ENCODE measurements at places on chromosomes 11 and 22. TPM values are rescaled to one million over a fixed set of nuclear protein-coding genes. Genes with fewer than 3 reads are reported as not detected.
A peak's percentile ranks its signal among the peaks of the same experiment; 100 is the strongest.

The PATE2 gene
- not detected for total RNA-seq

DNA sequence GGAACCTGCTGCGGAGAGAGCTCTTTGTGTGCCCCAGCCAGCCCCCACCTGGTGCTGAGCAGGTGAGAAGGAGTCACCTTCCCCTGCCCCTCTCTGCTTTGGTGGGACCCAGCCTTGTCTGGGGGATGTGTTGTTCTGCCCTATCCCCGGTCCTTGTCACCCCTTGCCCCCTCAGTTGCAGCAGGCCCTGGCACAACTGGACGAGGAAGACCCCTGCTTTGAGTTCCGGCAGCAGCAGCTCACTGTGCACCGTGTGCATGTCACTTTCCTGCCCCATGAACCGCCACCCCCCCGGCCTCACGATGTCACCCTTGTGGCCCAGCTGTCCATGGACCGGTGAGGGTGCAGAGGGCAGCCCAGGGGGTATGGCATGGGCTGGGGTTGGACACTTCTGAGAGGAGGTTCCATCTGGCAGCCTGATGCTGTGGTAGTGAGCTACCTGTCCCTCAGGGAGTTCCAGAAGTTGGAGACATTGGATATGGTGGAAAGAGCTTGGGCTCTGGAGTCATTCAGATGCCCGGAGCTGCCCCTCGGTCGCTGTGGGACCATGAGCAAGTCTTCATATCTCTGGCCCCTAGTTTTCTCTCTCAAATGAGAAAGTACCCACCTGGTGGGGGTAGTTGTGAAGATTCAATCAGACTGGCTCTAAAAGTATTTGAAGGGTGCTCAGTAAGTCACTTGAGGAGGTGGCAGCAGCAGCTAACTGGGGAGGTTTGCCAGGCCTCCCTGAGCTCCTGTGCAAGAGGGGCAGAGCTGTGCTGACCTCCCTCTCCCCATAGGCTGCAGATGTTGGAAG, 4.3 kb downstream of the LARGE2 start:
- peaks cover 11% of the 10 kb centered on the region for H3K36me3 ChIP-seq
- no peak for DNase-seq
- H3K4me1 ChIP-seq = peaks cover 10% of the 10 kb centered on the region
- no peaks in the 10 kb centered on the region for H3K27me3 ChIP-seq

DNA sequence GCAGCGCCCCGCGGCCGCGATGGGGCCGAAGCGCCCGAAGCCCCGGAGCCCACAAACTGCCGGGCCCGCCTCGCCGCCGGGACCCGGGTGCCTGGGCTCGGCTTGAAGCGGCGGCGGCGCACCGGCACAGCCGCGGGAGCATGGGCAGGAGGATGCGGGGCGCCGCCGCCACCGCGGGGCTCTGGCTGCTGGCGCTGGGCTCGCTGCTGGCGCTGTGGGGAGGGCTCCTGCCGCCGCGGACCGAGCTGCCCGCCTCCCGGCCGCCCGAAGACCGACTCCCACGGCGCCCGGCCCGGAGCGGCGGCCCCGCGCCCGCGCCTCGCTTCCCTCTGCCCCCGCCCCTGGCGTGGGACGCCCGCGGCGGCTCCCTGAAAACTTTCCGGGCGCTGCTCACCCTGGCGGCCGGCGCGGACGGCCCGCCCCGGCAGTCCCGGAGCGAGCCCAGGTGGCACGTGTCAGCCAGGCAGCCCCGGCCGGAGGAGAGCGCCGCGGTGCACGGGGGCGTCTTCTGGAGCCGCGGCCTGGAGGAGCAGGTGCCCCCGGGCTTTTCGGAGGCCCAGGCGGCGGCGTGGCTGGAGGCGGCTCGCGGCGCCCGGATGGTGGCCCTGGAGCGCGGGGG, 346 bp downstream of the FJX1 start:
- no peaks in the 10 kb centered on the region for H3K4me1 ChIP-seq
- no peaks in the 10 kb centered on the region for H3K36me3 ChIP-seq
- peak; percentile 68 for DNase-seq
- H3K27ac ChIP-seq = no peak overlapping the region
- H3K27me3 ChIP-seq = peaks cover 32% of the 10 kb centered on the region

DNA sequence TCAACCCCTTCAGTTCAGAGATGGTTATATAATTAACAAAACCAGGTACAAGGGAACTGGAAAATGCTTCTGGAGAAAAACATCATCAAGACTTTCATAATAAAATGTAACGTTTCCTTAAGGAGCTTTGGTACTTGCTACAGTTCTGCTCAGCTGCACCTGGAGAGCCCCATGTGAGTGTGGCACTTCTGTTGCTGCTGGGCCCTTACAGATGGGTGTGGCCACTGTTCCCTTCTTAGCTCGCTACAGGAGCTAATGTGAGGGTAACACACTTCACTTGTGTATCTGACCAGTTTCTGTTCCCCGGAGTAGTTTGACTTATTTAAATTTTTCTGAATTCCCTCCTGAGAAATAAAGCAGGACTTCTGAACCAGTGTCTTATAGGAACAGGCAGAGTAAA, 4.0 kb downstream of the POU2AF3 start:
- peaks cover 2% of the 10 kb centered on the region for H3K27me3 ChIP-seq
- DNase-seq = no peak
- H3K4me3 ChIP-seq = no peak overlapping the region
- H3K36me3 ChIP-seq = no peaks in the 10 kb centered on the region
- no peak overlapping the region for H3K27ac ChIP-seq

DNA sequence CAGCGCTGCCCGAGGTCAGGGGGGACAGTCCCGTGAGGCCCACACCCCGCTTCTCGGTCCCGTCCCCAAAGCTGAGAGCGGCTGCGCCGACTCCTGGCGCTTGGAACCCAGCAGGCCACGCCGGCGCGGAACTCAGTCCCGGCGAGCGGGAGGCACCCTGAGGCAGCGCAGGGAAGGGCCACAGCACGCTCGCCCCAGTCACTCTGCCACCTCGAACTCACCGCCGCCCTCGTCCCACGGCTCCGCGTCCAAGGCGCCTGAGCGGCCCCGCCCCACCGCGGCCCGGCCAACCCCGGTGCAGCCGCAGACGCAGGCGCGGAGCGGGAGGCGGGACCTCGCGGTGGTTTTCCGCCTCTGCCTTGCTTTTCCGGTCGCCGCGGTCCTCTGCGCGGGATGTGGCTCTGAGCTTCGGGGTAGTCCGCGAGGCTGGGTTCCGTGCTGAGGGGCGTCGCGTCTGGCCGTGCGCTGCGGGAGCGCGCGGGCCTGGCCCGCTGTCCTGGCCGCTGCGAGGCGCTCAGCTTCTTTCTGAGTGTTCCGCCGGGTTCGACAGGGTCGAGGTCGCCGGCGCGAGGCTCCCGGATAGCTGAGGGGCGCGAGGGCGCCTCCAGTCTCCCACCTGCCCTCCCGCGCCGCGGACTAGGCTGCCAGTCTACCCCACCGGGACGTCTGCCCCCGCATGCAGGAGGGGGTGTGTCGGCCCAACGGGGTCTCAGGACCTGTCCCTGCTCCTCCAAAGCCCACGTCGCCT, at the start of gene CDPF1:
TSS of gene CDPF1 (minus strand) at position 259 of the 748 bp plus-strand sequence. CDS start 2,009 bp downstream, outside the sequence.
- no peaks in the 10 kb centered on the region for H3K36me3 ChIP-seq
- peaks cover 40% of the 10 kb centered on the region for H3K4me1 ChIP-seq
- DNase-seq = peak; percentile 88
- H3K27me3 ChIP-seq = no peaks in the 10 kb centered on the region
- H3K4me3 ChIP-seq = peak within 1 kb of the TSS; percentile 71

Data from K562 (cell line).